ENCODE measurements at places on chromosomes 12 and 14.

GRCh38 chr12:64998371-64999147 is 122.5 kb downstream of the WIF1 start:
- DNase-seq = no peak

- no peak for DNase-seq
Measured at GRCh38 chr14:23005451-23006187, 4.3 kb downstream of the C14orf93 start.

GRCh38 chr12:11596141-11596540 is 53.3 kb upstream of the ETV6 start:
- DNase-seq = no peak

GRCh38 chr14:106038263-106038662 is 511.9 kb downstream of the TMEM121 start:
- DNase-seq = no peak

DNA sequence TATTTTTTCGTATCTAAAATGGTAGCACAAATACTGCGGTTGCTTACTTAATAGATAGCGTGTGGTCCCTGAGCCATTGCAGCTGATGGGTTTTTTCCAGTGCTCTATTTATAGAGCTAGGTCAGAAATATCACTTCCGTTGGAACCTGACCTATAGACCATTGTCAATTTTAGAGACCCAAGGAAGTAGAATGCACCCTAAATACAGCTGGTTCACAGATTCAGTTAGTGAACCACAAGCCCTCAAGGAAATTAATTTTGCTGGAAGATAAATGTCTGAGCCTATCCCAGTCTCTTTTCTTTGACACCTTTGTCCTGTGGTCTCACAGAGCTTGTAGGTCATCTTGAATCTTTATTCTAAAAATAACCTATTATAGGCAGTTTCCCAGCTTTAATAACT is 391.0 kb downstream of the ZFP36L1 start:
- no peak for DNase-seq

GRCh38 chr14:101480747-101481530 is 80.4 kb upstream of the DIO3 start:
- peak; percentile 20 for DNase-seq

GRCh38 chr14:64584190-64584589 is 34.4 kb downstream of the PPP1R36 start:
- DNase-seq = no peak

DNA sequence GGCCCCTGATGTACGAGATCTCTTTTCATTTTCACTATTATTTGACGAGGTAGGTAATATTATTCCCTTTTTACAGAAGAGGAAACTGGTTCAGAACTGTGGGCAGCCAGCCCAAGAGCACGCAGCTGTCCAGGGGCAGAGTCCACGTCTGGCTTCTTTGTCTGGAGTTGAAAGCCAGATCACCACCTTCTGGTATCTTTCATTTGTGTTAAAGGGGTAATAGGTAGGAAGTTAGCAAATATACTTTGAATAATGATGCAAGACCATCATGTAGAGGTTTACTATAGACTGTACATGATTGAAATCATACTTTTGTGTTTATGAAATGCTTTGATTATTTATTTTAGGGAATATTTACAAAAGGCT is 144.1 kb upstream of the AMIGO2 start:
- no peak for DNase-seq

GRCh38 chr14:42045383-42045782 is 438.7 kb downstream of the LRFN5 start:
- no peak for DNase-seq

DNA sequence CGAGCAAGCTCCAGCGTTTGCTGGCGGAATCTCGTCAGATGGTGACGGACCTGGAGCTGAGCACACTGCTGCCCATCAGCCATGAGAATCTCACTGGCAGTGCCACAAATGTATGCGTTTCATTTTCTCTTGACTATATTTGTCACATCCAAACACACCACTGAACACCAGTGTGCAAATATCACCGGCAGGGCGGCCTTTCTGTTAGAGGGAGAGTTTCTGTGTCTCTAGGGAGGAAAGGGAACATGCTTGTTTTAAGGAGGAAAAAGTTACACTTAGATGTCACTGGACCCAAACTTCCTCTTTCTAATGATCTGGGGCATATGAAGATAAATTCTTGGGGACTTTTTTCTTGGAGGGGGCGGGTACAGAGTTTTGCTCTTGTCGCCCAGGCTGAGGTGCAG is 21.9 kb upstream of the HIP1R start:
- DNase-seq = no peak

DNA sequence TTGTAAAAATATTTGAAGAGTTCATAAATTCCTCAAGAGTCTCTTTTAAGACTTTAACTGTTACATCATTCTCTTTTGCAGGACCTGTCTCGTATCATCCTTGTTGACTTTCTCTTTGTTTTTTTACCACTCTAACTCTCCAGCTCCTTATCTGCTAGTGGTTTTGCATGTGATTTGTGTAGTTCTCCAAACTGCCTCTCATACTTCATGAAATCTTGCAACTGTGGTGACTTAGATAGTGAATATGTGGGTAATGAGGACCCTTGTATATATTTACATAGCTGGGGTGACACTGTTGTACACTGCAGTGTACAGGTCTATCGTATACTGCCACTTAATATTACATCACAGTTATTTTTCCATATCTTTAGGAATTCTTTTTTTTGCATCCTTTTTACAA is 40.2 kb upstream of the EMP1 start:
- no peak for DNase-seq

- DNase-seq = no peak
Measured at GRCh38 chr12:90899456-90900182, 55.4 kb downstream of the CCER1 start.

DNA sequence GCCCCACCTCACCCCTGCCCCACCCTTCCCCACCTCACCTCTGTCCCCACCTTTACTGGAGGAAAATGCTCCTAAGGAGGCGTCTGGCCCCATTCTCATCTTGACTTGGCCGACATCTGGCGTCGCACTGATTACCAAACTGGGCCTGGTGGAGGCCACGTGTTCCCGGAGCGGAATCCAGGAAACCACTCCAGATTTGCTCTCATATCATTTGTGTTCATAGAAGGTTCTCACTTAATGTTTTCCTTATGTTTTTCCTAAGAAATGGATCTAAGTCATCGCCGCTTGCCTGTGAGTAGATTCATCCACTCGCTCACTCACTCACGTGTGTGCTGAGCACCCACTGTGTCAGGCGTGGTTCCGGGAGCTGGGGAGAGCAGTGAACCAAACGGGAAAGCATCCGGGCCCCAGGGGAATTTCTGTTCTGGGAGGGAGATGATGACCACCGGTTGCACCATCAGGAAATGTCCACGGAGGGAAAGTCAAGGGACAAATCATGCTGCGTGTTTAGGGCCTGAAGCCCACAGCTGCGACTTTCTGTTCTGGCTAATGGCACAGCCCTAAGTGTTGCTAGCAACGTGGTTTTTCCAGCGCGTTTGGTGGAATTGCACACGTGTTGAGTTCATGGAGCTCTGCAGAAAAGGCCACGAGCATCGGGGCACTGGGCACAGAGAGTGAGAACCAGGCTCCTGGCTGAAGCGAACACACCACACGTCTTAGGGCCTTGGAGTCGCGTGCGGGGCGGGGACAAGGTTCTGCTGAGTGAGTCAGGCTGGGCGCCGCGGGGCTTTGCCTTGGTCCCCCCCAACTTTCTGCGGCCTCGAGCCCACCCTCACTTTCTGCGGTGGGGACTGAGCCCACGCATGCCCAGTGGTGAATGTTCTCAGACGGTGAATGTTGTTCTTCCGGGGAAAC is 57.7 kb downstream of the ADGRD1 start:
- peak; percentile 75 for DNase-seq

DNA sequence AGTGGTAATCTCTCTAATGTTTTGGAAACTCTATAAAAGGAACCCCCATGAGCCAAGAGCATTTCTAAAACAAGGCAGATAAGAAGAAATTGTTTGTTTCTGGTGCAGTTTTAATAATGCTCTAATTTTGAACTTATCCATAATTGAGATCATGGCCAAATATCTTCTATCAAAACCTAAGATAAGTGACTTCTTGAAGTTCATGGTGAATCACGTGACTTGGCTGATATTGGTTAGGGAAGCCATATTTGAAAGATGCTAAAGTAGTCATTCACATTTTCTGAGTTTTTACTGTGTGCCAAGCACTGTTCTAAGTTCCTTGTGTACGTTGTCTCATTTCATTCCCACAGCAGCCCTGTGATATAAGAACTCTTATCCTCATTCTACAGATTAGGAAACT is 157.9 kb downstream of the KICS2 start:
- DNase-seq = no peak

DNA sequence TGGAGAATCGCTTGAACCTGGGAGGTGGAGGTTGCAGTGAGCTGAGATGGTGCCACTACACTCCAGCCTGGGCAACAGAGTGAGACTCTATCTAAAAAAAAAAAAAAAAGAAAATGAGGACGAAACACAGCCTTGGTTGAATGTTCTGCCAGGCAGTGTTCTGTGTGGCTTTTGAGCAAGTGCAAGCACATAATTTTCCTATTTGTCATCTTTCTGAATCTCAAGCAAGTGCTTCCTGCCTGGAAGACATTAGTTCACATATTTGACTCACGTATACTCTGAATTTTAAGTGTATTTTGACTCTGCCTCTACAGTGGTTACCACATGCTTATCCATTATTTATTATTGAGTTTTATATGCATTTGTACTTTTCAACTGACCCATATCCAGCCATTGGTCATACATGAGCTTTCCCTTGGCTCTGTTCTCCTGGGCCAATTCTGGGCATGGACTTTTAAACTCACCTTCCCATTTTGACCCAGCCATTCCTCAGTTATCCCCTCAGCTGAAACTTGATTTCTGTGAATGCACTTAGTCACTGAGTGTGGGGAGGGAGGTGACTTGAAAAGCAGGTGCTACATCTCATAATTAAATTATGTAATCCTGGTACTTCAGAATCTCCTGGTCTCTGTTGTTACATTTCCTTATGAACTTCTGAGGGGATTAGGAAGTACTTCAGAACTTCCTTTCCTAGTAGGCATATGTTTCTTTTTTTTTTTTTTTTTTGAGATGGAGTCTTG is 8.1 kb downstream of the OR10G2 start:
- DNase-seq = no peak

GRCh38 chr14:68919129-68919927 is 59.8 kb downstream of the ACTN1 start:
- no peak for DNase-seq

Data from tibial artery (tissue), 4 donors.